Coronary artery (tissue), 2 donors: ENCODE measurements at places on chromosomes 7 and 10.
A peak's percentile ranks its signal among the peaks of the same experiment; 100 is the strongest.

DNA sequence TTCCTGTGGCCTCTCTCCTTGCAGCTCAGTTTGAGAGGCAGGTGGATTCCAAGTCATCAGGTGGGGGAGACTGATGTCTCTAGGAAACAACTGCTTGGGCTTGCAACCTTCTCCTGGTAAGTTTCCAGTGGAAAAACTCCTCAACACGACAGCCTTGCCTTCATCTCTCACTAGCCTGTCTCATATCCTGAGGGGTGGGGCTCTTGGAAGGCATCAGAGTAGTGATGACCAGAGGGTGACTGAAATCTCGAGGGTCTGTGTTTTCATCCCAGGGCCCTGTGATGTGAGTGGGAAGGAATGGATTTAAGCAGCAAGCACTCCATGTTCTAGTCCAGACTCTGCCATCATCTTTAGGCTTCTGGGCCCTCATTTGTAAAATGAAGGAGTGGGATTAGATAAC lies 107.0 kb downstream of the NRP1 start:
- DNase-seq = no peak

DNA sequence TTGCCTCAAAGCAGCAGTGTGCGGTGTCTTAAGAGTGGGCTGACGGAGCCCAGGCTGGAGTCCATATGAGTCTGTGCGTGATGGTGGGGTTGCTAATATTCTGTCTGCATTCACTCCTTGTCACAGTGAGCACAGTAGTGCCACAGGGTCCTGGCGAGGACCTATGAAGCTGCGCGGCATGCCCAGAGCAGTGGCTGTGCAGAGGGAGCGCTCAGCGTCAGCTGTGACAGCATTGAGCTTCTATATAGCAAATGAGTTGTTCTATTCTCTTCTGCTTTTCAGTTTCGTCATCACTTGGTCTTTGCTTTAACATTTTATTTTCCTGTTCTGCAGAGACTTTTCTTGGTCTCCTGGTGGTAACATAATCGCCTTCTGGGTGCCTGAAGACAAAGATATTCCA lies 14.5 kb downstream of the EIF3B start:
- no peak for DNase-seq

DNA sequence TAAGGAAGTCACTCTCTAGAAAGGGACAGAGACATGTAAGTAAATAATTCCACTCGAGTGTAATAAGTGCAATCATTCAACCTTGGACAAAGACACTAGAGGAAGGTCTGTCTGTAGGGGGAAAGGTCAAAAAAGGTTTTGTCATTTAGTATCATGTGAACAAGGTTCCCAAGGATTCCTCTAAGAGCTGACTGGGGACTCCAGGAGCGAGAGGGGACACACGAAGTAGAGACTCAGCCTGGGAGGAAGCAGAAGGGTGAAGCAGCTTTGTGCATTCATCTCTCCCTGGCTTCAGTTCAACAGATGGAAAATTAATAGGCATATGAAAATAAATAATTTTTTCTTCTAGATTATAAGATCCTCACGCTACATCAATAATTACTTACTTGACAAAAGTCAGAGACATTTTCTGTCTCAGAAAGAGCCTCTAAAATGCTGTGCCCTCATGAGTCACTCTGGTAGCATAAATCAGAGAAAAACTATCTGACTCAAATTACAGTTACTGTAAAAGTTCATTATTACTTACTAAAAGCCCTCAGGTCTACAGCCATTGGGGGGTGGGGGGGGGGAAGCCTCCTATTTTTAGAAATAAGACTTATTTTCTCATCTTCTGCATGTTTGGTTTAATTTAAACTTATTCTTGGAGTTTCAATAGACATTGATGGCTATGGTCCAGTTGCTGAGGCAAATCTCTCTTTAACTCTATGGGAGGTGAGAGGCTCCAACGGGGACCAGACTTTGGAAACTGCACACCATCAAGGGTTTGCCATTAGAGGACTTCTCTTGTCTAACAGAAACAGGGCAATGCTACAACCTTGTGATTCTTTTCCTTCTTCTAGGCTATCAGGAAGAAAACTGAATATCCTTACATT lies 275.1 kb upstream of the KLF14 start:
- no peak for DNase-seq

DNA sequence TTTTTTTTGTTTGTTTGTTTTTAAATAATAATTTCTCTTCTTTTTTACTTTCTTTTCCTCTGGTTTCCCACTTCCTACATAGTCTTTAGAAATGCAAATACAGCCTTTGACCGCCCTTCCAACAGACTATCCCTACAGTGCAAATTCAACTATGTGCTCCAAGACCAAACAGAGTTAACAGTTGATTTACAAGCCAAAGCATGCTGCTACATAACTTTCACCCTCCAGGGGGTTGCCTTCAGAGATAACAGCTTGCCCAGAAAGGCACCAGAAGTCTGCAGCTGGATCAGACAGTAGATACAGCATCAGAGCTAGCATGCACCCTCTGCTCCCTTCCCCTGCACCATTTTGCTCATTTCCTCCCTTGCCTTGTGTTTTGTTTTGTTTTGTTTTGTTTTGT lies 539.0 kb downstream of the ZWINT start:
- DNase-seq = no peak

DNA sequence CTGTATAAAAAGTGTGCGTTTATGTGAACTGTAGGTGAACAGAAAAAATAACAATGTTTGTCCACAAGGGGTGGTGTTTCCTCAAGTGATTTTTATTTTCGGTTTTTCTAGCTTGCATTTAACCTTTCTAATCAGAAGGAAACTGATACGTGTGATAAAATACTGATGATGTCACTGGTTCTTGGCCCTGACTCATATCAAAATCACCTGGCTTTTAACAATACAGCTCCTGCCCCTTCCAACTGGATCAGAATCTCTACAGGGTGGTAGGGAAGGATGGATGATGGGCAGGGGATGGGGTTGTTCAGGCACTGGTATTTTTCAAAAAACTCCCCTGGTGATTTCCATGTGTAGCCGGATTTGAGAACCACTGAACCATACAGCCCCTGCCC lies 10.9 kb downstream of the NPFFR1 start:
- no peak for DNase-seq

GRCh38 chr7:51128545-51129435 lies 187.8 kb downstream of the COBL start:
- no peak for DNase-seq

DNA sequence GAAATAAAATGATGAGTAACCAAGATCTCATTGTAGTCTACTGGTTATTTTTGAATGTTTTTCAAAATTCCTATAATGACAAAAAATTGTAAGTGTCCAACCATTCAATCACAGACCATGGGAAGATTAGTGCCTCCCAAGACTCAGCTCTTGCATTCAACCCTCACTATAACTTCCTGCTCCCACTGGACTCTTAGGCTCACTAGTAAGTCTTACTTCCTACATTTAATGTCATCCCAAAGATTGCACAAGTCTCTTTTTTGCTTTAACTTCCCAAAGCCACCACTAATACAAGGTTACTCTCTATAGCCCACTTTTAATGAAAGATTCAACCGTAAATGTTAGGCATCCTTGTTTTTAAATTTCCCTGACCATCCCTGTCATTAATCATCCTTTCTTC lies 111.9 kb upstream of the NRBF2 start:
- DNase-seq = no peak

DNA sequence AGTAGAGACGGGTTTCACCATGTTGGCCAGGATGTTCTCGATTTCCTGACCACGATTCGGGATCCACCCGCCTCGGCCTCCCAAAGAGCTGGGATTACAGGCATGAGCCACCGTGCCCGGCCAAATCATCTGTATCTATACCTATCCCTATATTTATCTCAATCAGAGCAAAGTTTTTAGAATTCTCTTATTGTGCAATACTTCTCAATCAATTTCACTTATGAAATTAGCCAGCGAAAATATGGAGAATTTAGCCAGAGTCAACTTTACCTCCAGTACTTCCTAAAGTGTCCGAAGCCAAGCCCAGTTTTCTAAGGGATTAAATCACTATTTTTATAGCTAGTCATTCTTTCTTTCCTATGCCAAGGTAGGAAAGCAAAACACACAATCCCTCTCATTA lies 319.1 kb upstream of the PFKP start:
- no peak for DNase-seq

GRCh38 chr7:105800849-105801534 lies 75.4 kb downstream of the ATXN7L1 start:
- peak; percentile 11 for DNase-seq

- no peak for DNase-seq
Observed at GRCh38 chr7:92809760-92810573, 26.4 kb downstream of the CDK6 start.

- DNase-seq = no peak
Observed at GRCh38 chr7:2120251-2120660, 112.5 kb downstream of the MAD1L1 start.

- DNase-seq = no peak
Observed at GRCh38 chr7:47738563-47739166, 156.8 kb upstream of the TNS3 start.

- DNase-seq = no peak
Observed at GRCh38 chr10:95798096-95798855, 42.3 kb downstream of the ENTPD1 start.

DNA sequence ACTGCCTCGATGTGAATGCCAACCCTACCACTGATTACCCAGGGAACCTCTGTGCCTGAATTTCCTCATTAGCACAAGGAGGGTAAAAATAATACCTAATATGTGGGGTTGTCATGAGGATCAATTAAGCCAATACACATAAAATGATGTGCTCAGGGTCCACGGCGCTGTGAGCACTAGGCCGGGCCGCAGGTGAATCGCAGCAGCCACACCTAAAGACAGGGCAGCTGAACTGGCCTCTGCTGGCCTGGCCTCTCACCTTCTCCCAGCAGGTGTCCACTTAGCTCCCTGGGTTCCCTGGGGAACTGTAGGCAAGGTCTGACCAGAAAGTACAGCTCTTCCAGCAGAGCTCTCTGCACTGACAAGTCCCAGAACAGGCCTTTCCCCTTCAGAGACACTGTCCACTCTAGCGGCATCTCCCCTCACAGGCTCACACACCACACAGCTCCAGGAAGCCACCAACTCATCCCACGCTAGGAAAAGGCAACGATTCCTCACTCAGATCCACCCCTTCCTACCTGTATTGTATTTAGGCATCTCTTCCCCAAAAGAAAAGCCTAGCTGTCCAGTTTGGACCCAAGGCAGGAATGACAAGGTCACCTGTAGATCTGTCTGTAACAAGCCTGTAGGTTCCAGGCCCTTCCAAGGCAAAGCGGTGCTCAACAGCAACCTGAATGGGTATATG lies 273.1 kb downstream of the USP6NL start:
- DNase-seq = no peak

DNA sequence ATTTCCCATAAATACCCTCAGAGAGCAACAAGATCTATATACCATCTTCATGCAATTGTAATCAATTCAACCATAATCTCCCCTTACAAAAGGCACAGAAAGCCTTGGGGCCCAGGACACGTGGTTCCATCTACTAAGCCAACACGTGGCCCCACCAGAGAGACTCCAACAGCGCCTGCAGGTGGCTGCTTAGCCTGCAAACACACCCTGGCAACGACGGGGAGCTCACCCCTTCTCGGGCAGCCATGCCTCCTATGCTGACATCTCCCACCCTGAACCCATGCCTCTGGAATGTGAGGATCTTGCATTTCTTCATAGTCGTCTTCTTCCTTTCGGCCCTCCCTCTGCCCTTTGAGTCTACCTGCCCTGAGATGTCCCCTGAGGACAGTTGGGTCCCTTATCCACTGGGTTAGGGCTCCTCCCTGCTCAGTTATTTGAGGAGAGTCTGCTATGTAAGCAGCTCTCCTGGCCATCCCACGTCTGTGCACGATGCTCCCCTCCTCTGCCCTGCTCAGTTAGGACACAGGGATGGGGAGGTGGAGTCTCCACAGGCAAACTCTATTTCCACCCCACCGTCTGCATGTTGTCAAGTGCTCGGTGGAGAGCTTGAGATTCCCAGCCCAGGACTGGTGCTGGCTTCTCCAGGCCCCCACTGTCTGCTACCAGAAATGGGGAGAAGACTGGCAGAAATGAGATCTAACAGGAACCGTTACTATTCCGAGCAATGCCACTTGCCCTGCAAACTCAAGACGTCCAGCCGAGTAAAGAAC lies 36.5 kb downstream of the EBF3 start:
- no peak for DNase-seq

DNA sequence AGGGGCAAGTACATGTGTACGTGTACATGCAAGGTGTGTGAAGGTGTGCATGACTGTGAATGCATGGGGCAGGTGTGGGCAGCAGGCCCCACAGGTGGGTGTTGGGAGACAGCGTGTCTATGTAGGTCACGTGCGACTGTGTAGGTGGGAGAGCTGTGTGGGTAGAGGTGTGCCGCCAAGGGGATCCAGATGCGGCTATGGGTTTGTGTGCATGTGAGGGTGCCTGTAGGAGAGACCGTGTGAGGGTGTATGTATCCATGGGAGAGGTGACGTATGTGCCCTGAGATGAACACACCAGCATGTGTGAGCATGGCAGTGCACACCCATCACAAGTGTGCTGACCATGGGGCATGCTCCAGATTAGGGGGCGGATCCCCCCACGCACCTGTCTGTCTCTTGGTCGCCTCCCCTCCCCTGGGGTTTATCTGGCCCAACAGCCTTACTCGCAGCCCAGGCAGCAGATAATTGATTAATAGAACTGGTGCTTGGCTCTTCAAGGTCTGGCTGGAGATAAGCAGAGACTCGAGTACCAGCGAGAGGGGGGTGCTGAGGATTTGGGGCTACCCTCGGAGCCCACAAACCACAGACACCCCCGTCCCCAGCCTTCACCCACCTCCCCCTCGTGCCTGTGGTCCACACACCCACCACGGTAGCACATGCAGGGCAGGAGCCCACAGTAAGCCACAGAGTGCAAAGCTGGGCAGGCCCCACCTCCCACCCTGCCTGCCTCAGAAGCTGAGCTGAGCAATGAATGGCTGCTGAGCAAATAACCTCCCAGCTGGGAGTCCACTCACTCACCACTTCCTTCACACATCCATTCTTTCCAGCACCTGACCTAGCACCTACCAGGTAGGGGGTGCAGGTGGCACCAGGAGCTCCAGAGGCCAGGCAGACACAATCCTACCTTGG lies 41.4 kb upstream of the ZMIZ1 start:
- peak; percentile 64 for DNase-seq

DNA sequence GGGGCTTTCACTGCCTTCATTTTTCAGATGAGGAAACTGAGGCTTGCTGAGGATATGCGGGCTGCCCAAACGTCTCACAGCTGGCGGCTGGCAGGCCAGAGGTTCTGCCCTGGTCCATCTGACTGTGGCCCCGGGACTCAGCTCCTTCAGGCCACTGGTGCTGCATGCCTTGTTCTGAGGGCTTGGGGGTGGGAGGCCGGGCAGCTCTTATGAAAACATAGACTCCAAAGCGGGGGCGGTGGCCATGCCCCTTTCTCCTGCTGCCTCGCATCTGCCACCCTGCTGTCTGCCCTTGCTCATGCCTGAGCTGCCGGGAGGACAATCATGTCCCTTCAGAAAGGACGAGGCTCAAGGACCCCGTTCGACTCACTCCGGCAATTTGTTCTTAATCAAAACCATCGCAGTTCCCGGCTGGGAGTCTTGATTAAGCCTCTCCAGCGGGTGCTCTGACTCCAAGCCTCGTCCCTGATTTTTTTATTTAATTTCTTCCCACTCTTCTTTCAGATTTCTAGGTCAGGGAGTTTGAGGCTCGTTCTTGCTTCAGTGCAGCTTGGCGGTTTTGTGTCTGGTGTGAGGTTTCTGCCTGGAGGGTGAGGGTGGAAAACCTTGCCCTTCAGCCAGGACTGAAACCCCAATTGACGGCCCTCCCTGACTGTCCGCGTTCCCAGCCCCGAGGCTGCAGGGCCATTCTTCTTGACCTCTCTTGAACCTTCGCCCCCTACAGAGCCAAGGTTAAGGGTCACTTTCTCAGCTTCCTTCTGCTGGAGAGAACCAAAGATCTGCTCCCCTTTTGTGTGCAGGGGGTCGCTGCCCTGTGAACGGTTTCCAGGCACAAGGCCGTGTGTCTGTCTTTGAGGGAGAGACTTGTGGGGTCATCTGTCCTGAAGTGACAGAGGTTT lies 120.8 kb downstream of the DNAJB6 start:
- no peak for DNase-seq

- no peak for DNase-seq
Observed at GRCh38 chr10:59090817-59091622, 85.4 kb upstream of the PHYHIPL start.
